ENCODE measurements at places on chromosomes 12 and 14. TPM values are rescaled to one million over a fixed set of nuclear protein-coding genes. Genes with fewer than 3 reads are reported as not detected.

DNA sequence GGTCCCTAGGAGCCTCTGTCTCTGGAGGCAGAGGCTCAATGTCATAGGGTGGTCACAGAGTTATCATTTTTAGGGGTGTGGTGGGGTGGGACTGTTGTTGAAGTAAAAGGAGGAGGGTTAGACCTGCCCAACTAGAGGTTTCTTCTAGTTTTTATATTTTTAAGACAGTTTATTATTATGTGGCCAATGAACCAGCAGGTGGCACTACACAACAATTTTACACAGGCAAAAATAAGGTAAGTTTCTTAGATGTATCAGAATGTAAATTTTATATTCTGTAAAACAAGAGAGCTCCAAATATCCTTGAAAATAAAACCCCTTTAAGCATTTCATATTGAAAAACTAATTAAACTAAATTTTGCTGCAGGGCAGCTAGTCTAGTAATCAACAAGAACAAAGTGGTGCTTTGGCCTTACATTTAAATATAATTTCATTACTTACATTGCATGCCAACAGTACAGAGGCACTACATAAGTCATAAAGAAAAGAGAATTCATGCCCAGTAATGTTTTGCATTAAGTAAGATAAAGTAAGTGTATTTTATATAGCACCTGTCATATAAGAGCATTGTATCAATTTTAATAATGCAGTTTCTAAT, 22.2 kb upstream of the OVCH1 start:
- peak; percentile 72 for DNase-seq

- no peak for DNase-seq
Measured at GRCh38 chr12:108240027-108240785, 98.9 kb downstream of the CMKLR1 start.

DNA sequence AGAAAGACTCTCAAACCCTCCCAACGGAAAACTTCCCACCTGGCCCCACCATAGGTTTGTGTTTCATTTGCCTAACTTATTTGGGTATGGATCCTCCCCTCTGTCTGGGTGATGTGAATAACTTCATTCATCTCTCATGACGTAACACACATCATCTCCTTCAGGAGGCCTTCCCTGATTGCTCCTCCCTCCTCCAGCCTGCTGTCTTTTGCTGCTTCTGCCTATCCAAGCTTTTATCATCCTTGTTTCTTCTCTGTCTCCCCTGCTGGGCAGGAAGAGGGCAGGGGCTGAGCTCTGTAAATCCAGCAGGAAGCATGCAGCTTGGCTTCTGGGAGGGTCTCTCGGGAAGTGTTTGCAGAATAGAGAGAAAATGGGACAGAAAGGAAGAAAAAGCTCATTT, 766.0 kb upstream of the TBX3 start:
- DNase-seq: no peak

- DNase-seq: no peak
Measured at GRCh38 chr12:72742568-72742967, 470.4 kb downstream of the TRHDE start.

Gene NFATC4
- 2.9 TPM for total RNA-seq

Gene GDF3
- not detected for total RNA-seq

- no peak for DNase-seq
Measured at GRCh38 chr14:64174922-64175782, 119.0 kb downstream of the ESR2 start.

DNA sequence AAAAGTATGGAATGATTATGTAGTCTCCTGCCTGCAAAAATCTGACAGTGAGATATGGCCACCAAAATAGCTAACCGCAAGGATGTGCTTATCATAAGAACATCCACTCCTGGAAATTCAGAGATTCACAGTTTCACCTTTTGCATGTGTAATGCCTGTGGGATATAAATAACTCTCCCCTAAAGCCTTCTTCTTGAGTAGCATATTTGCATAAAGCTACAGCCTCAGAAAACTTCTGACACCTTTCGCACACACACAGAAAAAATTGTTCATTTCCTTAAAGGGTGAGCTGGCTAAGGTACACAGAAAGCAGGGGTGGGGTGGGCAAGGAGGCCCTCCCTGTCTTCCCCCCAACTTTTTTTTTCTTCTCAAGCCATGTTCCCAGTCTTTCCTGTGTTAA, 3.1 kb upstream of the IGF1 start:
- no peak for DNase-seq

Gene OAS1
- total RNA-seq: 54.3 TPM

DNA sequence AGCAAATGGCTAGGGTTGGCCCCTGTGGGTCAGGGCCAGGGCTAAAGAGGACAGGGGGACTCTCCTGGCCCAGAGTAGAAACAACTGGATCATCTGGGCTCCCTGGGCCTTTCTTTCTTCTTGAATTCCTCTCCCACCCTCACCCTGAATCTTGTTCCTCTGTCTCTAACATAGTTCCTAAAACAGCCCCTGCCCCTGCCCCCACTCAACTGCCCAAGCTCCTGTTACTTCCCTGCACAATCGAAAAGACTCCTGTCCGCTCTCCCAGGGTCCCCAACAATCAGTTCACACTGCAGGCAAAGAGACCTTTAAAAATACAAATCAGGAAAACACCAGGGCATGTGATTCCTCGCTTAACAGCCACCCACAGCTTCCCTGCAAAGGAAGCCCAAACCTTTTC, 18.0 kb upstream of the ANKRD33 start:
- no peak for DNase-seq

All from HT-29 (cell line).